Endodermal cell (in vitro differentiated cells): ENCODE measurements at places on chromosomes 7 and 10. TPM values are rescaled to one million over a fixed set of nuclear protein-coding genes. Genes with fewer than 3 reads are reported as not detected.

GRCh38 chr10:123585477-123586445 lies 80.4 kb upstream of the GPR26 start:
- DNase-seq = peak; percentile 67

GRCh38 chr10:115937768-115938056 lies 335.3 kb downstream of the GFRA1 start:
- DNase-seq = no peak

DNA sequence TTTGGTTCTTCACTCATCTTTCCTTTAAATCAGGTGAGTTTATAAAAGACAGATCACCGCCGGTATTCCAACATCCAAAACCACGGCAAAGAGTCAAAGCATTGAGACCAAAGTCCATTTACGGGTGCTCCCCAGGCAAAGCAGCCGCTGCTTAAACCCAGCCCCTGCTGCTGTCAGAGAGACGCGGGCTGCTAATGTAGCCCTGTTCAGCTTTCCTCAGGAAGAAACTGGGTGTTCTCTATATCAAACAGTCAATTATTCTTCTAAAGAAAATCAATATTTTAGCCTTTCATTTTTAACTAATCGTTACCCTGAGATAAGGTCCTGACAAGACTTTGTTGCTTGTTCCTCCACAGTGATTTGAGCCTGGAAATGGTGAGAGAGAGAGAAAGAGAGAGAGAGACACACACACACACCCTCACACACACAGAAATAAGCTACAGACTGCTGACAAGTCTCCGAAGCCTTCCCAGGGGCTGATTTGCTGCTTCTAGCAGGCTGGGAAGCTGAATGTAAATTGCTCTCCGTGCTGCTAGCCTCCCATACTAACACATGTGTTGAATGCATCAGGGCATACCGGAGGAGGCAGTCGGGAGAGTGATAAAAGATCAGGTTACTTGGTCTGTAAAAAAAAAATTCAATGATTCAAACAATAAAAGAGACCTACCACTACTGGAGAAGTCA lies 183.0 kb upstream of the ANK3 start:
- DNase-seq = peak; percentile 81

DNA sequence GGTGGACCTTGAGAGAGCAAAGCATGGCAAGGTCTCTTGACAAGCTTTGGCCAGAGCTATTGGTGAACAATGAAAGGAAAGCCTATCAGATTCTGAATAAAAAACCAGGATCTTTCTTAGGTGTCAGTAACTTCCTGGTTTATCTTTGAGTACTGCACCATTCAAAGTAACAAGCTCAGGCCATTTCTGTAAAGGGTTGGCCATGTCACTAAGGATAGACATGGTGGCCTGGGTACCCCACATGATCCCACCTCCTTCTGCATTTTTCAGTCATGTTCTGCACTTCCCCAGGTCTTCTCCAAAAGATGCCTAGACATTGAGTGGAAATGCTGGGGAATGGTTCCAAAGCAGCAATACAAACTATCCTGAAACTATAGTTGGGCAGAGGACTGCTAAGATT lies 242.0 kb downstream of the ARHGAP12 start:
- no peak for DNase-seq

DNA sequence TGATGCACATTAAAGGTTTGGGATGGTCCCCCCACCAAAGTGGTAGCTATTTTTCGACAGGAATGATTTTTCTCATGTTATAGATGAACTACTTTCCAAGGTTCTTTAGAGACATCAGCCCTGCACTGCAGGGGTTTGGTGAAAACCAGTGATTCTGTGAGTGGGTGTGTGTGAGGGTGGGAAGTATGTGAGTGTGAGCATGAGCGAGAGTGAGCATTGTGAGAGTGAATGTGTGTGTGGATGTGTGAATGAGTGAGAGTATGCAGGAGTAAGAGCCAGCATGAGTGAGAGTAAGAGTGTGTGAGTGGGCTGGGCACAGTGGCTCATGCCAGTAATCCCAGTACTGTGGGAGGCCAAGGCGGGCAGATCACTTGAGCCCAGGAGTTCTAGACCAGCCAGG lies 75.0 kb downstream of the GOLGA7B start:
- no peak for DNase-seq

DNA sequence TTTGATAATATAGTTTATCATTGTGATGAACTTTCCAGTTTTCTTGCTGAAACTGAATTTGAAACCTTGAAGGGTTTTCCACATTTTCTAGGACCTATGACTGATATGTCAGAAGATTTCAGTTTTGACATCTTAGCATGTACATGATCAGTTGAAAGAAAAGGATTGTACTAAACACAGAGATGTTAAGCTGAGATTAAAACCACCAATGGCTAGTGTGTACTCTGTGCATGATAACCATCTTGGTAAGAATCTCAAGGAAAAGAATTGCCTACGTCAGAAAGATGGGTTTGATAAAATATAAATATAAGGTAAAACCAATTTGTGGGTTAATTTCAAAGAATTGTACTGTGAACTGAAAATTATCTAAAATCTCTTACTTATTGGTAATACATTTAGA lies 776.4 kb downstream of the GATA3 start:
- DNase-seq = no peak

- peak; percentile 83 for DNase-seq
Observed at GRCh38 chr7:78510580-78511188, 712.1 kb downstream of the PHTF2 start.

DNA sequence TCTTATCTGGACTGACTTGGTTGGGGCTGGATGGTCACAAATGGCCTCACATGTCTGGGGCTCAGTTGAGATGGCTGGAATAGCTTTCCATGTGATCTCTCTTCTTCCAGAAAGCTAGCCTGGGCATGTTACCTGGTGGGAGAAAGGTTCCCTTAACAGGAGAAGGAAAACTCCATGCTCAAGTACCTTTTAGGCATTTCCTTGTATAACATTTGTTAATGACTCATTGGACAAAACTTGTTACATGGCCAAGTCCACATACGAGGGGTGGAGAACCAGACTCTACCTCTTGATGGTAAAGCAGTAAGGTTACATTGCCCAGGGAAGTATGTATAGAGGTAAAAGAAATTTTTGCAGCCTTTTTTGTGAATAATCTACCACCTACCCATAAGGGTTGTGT lies 826.4 kb downstream of the LRMDA start:
- no peak for DNase-seq

- DNase-seq = peak; percentile 57
Observed at GRCh38 chr7:143391462-143392404, 10.6 kb downstream of the ZYX start.

DNA sequence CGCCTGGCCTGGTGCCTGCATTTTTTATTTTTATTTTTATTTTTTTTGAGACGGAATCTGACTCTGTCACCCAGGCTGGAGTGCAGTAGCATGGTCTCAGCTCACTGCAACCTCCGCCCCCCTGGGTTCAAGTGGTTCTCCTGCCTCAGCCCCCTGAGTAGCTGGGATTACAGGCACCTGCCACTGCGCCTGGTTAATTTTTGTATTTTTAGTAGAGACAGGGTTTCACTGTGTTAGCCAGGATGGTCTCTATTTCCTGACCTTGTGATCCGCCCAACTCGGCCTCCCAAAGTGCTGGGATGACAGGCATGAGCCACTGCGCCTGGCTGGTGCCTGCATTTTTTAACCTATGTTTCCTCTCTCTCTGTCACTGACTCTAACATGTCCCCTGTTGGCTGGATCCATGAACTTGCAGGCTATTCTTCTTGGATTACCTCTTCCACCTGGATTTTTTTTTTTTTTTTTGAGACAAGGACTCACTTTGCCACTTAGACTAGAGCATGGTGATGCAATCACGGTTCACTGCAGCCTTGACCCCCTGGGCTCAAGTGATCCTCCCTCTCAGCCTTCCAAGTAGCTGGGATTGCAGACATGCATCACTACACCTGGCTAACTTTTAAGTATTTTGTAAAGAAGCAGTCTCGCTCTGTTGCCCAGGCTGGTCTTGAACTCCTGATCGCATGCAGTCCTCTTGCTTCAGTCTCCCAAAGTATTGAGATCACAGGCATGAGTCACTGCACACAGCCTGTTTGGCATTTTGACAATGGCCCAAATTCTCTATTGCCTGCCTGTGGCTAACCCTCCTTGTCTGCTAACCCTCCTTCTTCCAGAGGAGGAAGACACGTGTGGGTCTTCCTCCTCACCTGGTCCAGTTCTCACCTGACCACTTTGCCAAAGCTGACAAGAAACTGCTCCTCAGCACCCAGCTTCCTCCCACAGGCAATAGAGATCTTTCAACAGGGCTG lies 23.0 kb upstream of the PRPF18 start:
- no peak for DNase-seq

DNA sequence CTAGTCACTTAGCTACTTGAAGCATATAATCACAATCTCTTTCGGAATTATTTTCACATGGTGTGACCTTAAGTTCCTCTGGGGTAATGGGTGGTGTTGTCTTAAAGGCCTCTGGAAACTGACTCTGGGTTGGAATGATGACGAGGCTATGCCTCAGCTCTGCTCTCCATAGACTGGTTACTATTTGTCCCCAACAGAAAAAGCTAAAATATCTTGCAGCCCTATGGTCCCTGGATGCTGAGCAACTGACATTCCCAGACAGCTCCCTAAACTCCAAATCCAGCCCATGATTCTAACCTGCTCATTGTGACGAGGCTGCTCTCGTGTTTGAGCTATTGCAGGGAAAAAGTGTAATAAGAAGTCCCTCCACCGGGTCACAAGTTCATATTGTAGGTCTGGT lies 51.6 kb downstream of the HBP1 start:
- DNase-seq = no peak

DNA sequence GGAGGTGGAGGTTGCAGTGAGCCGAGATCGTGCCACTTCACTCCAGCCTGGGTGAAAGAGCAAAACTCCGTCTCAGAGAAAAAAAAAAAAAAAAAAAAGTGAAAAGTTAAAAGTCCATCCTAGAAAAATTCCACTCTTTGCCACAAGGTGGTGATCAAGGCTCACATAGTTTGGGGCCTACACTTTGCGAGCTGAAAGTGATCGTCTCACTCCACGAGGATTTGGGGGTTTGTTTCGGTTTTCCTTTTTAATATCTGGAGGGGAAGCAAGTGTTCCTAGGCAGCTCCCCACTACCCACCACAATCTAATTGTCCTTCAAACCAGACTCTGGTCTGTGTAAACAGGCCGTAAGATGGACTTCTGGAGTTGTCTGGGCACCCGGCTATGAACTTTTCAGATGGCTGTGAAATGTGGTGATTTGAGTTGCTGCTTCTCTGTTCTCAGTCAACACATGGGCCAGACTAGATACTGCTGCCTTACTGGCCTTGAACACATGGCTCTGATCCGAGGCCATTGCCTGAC lies 27.1 kb downstream of the PRLHR start:
- DNase-seq = peak; percentile 70

GRCh38 chr7:44372560-44373417 lies 47.4 kb upstream of the CAMK2B start:
- peak; percentile 43 for DNase-seq

GRCh38 chr7:137816696-137817320 lies 30.0 kb downstream of the DGKI start:
- no peak for DNase-seq

The RPEL1 gene
- total RNA-seq = not detected in 3 replicates

The PSD gene
- 2.8 and 4.2 TPM in 2 replicates for total RNA-seq

The SLC39A12 gene
- not detected in 3 replicates for total RNA-seq

The PCGF5 gene
- 6.8 and 8.1 TPM in 2 replicates for total RNA-seq

The COBL gene
- 25.2 and 27.5 TPM in 2 replicates for total RNA-seq

The CPVL gene
- 32.4 and 34.3 TPM in 2 replicates for total RNA-seq
